Coronary artery (tissue), 2 donors: ENCODE measurements at places on chromosomes 1 and 21.

- DNase-seq, result no peak
Measured at GRCh38 chr21:42081138-42081537, 10.0 kb downstream of the UMODL1 start.

- DNase-seq, result no peak
Measured at GRCh38 chr1:23923592-23924499, 10.7 kb upstream of the CNR2 start.

- DNase-seq, result no peak
Measured at GRCh38 chr21:31253684-31254083, 90.4 kb downstream of the TIAM1 start.

- DNase-seq, result no peak
Measured at GRCh38 chr1:45979074-45979777, 153.2 kb downstream of the PIK3R3 start.

- DNase-seq, result no peak
Measured at GRCh38 chr1:202416641-202417040, 68.1 kb downstream of the PPP1R12B start.

GRCh38 chr1:67020304-67020703 is 33.6 kb downstream of the SLC35D1 start:
- no peak for DNase-seq

DNA sequence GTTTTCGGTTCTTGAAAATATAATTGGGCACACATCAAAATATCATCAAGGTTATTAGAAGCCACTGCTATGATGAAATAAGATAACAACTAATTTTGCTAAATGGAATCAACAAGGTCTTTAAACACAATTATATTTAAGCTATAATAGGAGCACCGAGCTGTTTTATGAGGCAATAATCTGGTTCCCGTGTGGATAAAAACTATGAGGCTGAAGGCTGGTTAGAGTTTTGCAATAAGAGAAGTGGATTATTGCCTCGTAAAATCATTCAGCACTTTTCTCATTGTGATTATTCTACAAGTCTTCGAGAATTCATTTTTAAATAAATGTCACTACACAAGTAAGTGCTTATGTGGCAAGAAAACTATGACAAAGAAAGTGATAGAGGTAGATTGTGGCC is 975.7 kb upstream of the ADGRL2 start:
- DNase-seq, result no peak

DNA sequence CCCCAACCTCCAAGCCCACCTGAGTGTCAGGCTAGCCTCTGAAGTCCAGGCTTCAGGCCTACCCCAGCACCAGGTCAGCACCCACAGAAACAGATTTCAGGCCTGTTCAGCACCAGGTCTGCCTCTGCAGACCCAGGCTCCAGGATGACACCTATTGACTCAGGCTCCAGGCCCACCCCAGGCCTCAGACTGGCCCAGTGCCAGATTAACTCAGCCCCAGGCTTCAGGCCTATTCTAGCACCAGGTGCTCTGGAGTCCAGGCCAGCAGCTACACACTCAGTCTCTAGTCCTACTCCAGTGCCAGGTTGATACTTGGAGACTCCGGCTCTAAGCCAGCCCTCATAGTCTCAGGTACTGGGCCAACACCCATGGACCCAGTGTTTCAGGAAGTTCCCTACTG is 541.7 kb upstream of the PBX1 start:
- DNase-seq, result no peak

DNA sequence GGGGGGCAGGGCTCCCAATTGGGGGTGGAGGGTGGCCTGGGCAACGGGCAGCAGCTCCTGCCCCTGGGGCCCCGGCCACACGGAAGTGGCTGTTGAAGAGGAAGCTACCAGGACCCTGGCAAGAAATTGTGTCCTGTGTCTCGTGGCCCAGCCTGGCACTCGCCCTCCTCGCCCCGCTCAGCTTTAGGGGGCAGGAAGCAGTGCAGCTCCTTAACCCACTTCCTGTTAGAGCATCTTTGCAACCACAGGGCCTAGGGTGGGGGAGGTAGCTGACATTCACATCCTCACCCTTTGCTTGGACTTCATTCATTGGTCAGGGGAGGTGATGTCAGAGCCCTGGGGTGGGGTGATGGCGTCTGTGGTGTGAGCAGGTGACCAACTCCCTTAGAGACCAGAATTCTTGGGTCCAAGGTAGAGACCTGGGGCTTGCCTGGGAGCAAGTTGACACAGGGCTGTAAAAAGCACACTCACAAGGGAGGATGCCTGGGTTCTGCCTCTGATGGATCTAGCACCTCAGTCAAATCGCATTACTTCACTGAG is at the start of gene ARHGAP30:
Gene ARHGAP30 (minus strand): TSS at position 161 of the 540 bp plus-strand sequence. CDS start 267 bp downstream, outside the sequence.
- no peak for DNase-seq

GRCh38 chr1:170351366-170351946 is 180.5 kb upstream of the GORAB start:
- DNase-seq, result no peak

GRCh38 chr1:115642168-115643072 is 650 bp downstream of the VANGL1 start:
- DNase-seq, result peak; percentile 72

- no peak for DNase-seq
Measured at GRCh38 chr1:26378088-26378878, 5.7 kb upstream of the ZNF683 start.

- DNase-seq, result no peak
Measured at GRCh38 chr1:19007491-19008441, 51.3 kb upstream of the IFFO2 start.

- DNase-seq, result no peak
Measured at GRCh38 chr1:89855413-89856123, 34.7 kb downstream of the LRRC8D start.

DNA sequence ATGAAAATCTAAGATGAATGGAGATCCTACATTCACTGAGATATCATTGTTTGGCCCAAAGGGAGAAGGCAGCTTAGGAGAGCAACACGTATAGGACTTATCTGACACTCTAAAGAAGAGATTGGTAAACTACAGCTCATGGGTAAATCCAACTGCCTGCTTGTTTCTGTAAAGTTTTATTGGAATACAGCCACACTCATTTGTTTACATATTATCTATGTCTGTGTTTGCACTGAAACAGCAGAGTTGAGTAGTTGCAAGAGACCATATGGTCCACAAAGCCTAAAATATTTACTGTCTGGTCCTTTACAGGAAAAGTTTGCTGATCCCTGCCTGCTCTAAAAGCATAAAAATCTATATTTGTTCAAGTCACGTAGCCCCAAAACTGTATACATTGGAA is 14.3 kb upstream of the LRRC53 start:
- DNase-seq, result no peak

DNA sequence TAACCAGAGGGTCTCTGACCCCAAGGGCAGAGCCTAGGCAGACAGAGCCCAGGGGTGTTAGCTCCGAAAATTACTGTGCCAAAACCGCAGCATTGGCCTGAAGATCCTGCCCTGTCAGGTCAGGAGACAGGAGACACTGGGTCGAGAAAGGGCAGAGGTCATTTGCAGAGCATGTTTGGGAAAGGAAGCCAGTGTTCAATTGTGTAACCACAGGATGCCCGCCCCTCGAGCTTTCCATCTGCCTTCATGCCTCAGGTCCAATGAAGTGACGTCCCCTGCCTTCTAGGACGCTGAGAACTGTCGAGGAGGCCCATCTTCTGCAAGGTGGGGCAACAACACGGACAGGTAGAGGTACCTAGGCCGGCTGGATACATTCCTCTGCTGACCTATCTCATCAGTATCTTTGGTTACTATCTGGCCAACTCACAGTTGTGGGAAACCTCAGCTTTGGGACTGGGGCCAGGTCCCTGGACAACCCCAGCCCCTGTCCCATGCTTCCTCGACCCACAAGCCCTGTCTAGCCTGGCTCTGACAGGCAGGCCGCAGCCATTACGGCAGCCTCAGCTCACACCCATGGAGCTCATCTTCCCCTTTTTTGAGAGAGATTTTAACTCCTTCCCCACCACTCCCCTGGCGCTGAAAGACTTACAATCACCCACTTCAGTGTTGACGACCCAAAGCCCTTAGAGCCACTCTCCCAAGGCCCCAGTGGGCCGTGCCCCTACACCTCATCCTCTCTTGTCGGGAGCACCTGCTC is 1.3 kb downstream of the ARL8A start:
- no peak for DNase-seq

DNA sequence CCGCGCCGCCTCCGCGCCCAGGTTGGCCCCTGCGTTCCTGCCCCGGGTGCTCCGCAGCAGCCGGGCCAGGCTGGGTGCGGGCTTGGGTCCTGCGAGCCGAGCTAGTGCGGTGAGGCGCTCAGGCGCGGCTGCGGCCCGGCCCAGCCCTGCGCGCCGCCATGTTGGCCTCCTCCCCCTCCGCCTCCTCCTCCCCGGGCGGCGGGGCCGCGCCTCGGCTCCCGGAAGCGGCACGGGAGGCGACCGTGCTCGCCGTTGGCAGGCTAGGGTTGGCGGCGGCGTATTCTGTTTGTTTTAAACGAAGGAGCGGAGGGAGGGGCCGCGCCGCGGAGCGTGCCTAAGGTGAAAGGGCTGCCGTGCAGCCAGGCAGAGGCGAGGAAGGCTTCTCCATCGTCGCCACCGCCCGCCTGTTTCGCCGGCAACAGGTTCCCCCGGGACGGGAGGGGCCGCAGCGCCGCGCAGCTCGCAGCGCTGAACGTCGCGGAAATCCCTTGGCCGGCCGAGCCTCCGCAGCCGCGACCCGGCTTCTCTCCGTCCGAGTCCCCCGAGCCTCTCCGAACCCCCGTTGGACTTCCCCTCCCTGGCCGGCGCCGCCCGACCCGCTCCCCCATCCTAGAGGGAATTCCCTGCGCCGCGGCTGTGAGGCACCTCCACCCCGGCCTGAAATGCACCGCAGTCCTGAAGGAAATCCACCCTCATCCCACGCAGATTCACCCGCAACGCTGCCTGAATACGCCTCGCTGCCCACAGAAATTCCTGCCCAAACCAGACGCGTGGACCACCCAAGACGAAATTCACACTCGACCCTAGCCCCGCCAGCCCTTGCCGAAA is at the start of gene USP24:
Gene USP24 (minus strand): TSS at position 171 of the 828 bp plus-strand sequence. CDS start 251 bp downstream, outside the sequence.
- DNase-seq, result peak; percentile 81

GRCh38 chr1:193275773-193276172 is 89.4 kb upstream of the B3GALT2 start:
- DNase-seq, result no peak

DNA sequence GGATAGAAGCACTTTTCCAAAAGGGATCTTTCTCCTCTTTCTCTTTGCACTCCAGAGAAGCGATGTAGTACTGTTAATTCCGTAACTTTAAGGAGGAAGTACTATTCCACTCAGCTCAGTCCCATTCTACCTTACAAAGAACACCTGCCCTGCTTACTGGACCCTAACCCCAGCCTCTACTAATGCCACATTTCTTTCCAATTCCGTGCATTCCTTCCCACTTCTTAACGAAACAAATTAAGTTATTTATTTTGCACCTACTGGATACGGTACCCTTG is 511 bp downstream of the NDC1 start:
- DNase-seq, result no peak

GRCh38 chr1:204266504-204267034 is 52.8 kb upstream of the GOLT1A start:
- DNase-seq, result no peak

DNA sequence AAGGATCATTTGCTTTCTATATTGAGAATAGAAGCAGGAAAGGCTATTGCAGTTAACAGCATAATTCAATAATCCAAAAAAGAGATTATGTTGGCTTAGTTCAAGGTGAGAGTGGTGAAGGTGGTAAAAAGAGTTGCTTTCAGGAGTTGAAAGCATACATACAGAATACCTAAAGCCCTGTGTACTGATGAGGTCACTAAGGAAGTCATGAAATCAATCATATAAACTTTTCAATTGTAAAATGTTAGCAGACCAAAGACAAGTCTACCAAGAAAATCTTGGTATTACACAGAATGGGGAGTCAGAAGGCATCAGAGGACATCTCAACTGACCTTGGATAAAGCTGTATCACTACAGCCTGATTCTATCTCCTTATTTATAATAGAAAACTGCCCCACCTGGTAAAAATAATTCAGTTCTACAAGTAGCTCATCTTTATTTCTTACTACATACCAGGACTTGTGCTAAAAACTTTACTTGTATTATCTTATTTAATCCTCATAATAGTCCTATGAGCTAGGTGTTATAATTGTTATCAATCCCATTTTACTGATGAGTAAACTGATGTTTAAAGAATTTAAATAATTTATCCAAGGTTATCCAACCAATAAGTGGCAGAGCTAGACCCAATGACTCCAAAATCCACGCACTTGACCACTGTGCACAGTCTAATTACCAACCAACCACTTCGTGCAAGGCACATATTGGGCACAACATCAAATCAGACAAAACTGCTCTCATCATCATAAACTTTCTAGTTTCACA is 40.9 kb downstream of the TUT4 start:
- DNase-seq, result no peak

DNA sequence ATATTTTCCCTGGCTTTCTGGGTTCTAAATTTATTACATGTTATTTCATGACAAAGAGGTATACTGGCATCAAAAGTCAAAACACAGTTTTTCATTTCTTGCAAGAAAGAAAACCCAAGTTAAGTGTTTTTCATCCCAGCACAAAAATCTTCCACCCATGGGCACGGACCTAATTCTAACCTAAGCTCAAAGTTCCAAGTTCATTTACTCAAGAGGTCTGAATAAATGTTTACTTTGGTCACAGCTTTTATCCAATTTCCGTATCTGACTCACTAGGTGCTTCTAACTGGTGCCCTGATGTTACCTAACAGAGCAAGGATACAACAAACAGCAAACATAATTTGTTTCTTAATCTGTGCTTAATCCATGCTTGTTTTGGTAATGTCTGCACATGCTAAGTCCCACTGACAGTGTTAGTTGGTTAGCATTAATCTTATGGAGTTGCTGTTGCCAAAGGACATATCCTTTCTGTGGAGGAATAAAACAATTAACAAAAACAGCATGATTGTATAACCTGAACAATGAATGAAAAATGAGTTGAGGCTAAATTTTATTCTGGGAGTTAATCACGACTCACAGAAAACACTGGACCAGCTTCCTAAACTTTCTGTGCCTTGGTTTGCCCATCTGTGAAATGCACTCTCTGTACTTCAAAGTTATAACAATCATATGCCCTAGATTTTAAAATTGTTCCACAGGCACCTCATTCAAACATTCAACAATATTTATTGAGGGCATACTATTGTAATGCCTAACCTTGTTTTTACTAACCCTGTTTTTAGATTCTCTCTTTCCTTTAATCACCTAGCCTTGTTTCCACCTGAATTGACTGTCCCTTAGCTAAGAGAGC is 4.2 kb upstream of the CHD1L start:
- no peak for DNase-seq

- DNase-seq, result no peak
Measured at GRCh38 chr1:27074175-27074780, 61.6 kb upstream of the TENT5B start.

DNA sequence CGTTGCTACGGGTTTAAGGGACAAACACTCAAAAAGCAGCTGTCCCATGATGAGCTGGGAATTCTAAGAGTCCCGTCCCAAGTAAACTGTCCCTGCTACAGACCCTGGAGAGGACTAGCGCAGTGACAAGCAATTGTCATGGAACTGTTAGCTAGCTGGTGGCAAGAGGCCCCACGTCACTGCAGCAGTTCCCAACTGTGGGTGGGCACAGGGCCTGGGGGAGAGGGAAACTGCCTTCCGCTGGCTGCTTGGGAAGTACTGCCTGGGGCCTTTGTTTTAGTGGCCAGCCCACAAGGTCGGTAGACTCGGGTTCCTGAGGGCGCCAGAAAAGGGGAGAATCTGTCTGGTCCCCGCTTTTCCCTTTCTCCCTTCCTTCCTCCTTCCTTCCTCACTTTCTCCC is 97.4 kb downstream of the LACTBL1 start:
- DNase-seq, result no peak

GRCh38 chr1:234756066-234756774 is 146.2 kb upstream of the IRF2BP2 start:
- DNase-seq, result no peak

GRCh38 chr21:44428281-44428960 is 26.9 kb upstream of the LRRC3 start:
- DNase-seq, result peak; percentile 64
